ENCODE measurements at places on chromosomes 1 and 21. TPM values are rescaled to one million over a fixed set of nuclear protein-coding genes. Genes with fewer than 3 reads are reported as not detected.

Gene PFKL
- 329 TPM for total RNA-seq

DNA sequence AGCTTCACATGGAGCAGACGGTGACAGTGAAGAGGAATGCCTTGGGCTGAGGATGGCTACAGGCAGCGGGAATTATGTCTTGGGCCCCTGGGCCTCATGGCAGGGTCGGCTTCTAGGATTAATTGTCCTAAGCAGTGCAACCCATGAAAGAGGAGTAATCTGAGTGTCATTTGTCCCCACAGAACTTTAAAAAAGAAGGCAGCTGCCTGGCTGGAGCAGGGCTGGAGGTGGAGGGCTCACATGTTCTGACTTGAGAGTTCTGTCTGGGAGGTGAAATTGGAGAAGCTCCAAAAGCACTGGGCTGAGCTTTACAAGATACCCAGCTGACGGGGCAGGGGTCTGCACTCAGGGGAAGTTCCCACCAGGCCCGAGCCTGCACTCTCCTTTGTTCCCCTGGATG, 22.6 kb downstream of the CACNA1S start:
- no peak for DNase-seq

Gene SPATA6
- total RNA-seq, result 6.7 TPM

GRCh38 chr1:186878356-186878755, 49.6 kb downstream of the PLA2G4A start:
- DNase-seq, result no peak

DNA sequence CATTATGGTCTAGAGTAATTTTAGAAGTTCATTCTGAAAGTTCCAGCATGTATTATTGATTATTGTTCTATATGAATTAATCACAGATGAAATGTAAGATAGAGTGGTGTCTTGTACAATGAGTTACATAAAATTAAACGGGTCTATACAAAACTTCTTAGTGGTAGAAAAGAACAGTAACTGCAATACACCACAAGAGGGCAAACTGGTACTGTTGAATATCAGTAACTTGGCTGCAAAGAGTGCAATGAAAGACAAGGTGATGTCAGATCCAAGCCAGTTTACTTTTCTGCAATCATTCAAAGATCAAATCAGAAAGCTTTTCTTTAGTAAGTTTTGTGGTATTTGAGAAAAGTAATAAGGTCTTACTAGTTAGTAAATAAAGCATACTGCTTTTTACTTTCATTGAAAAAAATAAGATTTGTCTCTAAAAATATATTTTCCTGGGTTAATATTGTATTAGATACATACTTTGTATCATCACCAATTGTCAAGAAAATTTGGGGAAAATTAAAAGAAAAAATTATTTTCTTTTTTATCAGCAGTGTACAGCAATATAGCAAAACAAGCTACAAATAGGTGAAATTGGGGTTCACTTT, 66.4 kb upstream of the BTG3 start:
- DNase-seq, result peak; percentile 71

Gene GPR157
- 21.2 TPM for total RNA-seq

- DNase-seq, result peak; percentile 53
These were observed 389.9 kb downstream of the SMYD3 start for GRCh38 chr1:246117066-246117791.

GRCh38 chr1:227318016-227318852, at the start of gene CDC42BPA:
TSS of gene CDC42BPA (minus strand) at chr1:227318492. CDS start at chr1:227317182, 1,310 bp downstream.
- peak; percentile 52 for DNase-seq

Gene CD2
- 0.74 TPM for total RNA-seq

Gene PMVK
- 15.0 TPM for total RNA-seq

Gene S100A1
- total RNA-seq, result not detected

DNA sequence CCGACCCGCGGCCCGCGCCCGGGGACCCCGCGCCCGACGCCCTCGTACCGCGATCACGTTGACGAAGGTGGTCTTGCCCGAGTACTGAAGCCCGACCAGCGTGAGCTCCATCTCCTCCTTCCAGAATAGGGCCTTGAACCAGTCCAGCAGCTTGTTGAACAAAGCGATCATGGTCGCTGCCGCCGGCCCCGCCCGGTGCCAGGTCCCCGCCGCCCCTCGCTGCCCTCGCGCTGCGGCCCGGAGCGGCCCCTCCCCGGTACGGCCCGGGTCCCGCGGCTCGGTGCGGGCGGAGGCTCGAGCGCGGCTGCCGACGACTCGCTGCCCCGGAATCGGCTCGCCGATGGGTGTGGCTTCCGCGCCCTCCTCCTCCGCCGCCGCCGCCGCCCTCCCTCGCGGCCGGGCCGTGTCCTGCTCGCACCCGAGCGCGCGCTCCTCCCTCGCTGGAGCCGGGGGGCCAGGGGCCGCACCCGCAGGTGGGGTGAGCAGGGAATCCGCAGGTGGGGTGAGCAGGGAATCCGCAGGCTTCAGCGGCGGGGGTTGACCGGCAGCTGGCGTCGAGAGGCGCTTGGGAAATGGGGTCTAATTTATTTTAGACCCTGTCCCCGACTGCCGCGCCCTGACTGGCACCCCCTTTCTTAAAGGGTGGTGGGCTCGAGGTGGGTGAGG, at the start of gene ARL8A:
TSS of gene ARL8A (minus strand) at position 336 of the 666 bp plus-strand sequence. CDS start at position 171, 165 bp downstream.
- peak; percentile 78 for DNase-seq

Gene TNNI3K
- 0.52 TPM for total RNA-seq

DNA sequence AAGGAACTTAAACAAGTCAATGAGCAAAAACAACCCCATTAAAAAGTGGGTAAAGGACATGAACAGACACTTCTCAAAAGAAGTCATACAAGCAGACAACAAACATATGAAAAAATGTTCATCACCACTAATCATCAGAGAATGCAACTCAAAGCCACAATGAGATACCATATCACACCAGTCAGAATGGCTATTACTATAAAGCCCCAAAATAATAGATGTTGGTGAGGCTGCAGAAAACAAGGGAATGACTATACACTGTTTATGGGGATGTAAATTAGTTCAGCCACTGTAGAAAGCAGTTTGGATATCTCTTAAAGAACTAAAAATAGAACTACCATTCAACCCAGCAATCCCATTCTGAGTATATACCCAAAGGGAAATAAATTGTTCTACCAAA, 51.2 kb downstream of the MRPL39 start:
- no peak for DNase-seq

Gene FRRS1
- 0.96 TPM for total RNA-seq

DNA sequence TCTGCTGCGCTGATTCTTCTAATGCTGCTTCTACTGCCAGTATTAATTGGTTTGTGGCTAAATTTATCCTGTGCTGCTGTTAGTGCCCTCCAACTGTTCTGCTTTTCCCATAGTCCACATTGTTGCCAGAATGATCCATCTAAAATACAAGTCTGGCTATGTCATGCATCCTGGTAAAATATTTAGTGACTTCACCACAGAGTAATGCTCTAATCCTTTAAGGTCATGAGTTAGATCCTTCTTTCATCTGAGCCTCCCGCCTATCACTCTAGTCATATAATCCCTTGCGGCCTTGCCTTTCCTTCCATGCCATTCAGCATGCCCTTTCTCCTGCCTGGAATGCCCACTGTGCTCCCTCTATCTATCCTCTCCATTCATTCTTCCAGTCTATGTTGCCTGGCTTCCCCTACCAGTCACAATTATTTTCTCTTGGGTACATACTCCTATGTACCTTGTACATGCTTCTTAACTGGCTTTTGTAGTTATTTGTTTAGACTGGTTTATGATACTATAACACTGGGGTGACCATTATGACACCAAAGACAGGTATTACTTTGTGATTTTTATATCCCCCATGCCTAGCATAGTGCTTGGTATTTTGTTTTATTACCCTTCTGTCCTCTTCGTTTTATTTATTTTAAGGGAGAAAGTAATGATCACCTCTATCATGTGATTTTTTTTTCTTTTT, 144.0 kb downstream of the MAGI3 start:
- DNase-seq, result no peak

- DNase-seq, result no peak
These were observed 34.0 kb upstream of the C1orf115 start for GRCh38 chr1:220655961-220656740.

- no peak for DNase-seq
These were observed 103.5 kb downstream of the HMCN1 start for GRCh38 chr1:185837711-185838110.

Gene TFF2
- not detected for total RNA-seq

Gene BMP8B
- total RNA-seq, result 2.5 TPM

DNA sequence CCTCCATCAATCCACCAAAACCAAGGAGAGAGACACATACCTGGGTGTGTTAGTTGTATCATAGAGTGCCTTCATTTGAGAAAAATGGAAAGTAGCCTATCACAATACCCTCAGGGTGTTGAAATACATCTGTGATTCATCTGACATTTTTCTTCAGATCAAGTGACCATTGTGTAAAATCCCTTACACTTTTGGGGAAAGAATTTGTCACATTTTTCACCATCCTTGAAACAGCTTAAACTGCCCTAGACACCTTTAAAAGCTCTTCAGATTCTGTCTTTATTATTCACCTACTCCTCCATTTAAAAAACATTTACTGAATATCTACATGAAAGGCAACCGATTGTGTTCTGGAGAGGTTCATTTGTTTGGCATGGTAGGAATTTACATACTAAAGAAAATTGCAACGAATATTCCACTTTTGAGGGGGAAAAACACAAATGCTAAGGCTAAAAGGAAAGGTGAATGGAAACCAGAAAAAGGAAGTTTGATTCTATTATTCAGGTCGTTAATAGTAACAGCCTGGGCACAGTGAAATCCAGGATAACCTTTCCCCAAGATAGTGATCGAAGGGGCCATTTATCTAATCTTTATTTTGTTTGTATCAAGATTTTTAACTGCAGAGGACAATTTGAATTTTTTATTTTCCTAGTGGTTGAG, 70.4 kb upstream of the SAMSN1 start:
- DNase-seq, result no peak

GRCh38 chr1:110477041-110477440, 26.1 kb downstream of the PROK1 start:
- DNase-seq, result no peak

Gene PRDM16
- total RNA-seq, result 0.22 TPM

Gene KDF1
- 1.4 TPM for total RNA-seq

GRCh38 chr1:38197312-38198061, 150.9 kb upstream of the POU3F1 start:
- no peak for DNase-seq

- DNase-seq, result no peak
These were observed 15.8 kb downstream of the TSPAN2 start for GRCh38 chr1:115073298-115074087.

- peak; percentile 50 for DNase-seq
These were observed 9.3 kb upstream of the HES5 start for GRCh38 chr1:2539312-2539907.

GRCh38 chr1:174815474-174815908, 184.3 kb upstream of the CACYBP start:
- peak; percentile 36 for DNase-seq

DNA sequence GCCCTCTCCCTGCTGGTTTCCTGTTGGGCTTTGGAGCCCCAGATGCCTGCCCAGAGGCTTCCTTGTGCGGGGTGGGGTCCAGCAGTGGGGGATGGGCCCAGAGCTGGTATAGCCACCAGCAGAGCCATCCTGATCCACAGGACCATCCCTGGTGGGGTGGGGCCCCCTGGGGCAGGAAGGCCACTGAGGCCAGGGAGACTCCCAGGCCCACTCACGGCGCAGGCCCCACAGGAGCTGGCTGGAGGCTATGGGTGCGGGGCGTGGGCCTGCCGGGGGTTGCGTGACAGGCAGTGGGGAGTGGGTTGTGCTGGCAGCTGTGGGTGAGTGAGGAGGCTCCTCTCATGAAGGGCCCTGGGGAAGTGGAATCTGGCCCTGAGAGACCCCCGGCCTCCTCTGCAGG, 5.7 kb downstream of the LRRC3 start:
- DNase-seq, result no peak

DNA sequence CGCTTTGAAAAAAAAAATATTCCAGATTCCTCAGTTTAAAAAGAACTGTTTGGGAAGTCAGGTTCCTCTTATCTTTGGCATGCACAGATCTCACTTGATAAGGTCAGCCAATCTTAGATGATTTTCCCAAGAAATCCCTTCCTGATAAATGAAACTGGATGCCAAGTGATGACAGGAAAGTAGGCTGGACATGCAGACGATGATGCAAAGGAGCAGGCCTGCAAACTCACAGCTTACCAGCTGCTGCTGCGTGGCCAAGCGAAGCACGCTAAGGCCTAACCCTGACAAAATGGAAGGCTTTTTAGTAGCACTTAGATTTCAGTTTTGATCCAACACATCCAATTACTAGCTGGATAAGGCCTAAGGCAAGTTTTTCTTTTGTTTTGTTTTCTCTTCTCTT, 10.1 kb downstream of the TADA1 start:
- DNase-seq, result no peak

GRCh38 chr1:93446837-93447451, 974 bp upstream of the FNBP1L start:
- DNase-seq, result peak; percentile 40

- peak; percentile 55 for DNase-seq
These were observed 57.8 kb upstream of the RAVER2 start for GRCh38 chr1:64686828-64687724.

DNA sequence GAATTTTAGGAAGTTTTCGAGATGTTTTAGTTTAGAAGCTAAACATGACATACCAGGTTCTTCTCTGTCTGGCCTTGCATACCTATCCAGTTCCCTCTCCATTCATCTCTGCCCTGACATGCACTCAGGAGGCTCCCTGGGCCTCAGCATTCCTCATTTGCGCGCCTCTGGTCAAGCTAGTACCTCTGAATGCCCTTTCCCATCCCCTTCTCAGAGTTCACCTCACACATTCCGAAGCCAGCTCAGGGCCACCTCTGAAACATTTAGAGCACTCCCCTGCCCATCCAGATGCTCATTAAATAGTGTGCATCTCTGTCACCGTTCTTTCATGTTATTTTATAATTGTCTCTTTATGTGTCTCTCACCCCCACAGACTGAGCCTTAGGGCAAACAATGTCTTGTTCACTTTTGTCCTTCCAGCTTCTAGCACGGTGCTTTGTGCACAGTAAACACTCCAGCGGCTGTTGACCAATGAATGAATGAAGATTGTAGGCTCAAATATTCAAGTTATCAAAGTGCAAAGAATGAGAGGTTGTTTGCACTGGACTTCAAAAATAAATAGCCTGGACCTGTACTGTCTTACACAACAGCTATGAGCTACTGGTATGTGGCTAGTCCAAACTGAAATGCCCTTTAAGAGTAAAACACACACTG, 1.2 kb upstream of the DHCR24 start:
- no peak for DNase-seq

Gene GNB1
- total RNA-seq, result 249 TPM

GRCh38 chr1:51410568-51411460, 80.5 kb upstream of the TTC39A start:
- DNase-seq, result no peak

DNA sequence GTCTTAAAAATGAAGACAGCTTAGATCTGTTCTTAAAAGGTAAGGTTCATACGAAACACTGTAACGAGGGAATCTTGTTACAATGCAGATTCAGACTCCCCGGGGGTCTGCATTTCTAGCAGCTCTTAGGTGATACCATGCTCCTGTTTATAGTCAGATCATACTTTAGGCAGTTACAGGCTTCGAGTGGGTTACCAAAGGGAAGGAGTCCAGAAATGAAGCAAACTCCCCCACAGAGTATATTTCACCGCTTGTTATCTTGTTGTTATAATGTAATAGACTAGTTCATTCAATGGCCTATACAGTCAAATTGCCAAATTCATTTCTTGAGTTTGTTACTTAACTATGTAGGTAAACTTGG, 601.1 kb downstream of the USP25 start:
- DNase-seq, result no peak

Data from B cell (primary cell).